ENCODE measurements at places on chromosomes 13 and 19.

GRCh38 chr19:31675193-31675913 is 326.1 kb upstream of the TSHZ3 start:
- peak; percentile 50 for DNase-seq

DNA sequence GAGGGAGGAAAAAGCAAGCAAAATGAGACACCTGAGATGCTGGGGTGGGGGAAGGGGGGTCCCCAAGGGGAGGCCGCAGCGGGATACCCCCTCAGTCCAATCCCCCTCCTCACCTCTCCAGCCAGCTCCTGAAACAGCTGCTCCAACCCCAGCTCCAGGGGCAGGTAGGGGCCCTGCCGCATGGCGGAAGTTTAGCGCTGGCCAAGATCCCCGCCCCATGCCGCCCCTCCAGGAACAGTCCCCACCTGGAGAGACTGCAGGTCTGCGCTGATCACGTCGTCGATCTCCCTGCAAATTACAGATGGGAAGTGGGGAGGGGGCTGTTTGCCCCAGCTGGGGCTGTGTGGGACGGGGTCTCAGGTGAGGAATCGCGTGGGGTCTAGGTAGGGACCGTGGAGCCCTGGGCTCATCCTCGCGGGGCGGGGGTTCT is 9.0 kb downstream of the CAPN12 start:
- no peak for DNase-seq

GRCh38 chr13:49000247-49000646 is 24.5 kb downstream of the FNDC3A start:
- DNase-seq, result no peak

DNA sequence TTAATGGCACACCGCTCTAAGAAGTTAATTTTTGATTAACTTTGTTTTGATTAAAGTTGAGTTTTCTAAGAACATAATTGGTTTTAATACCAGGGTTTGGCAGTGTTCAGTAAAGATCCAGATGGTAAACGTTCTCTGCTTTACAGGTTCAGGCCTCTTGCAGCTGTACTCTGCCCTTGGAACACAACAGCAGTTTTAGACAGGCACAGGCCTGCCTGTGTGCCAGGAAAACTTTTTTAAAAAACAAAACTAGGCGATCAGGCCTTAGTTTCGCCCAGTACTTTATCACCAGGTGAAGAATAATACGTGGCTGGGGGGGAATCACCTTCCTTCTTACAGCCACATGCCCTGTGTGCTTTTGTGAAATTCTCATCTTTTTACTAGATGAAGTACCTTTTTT is 38.0 kb upstream of the TEX29 start:
- no peak for DNase-seq

DNA sequence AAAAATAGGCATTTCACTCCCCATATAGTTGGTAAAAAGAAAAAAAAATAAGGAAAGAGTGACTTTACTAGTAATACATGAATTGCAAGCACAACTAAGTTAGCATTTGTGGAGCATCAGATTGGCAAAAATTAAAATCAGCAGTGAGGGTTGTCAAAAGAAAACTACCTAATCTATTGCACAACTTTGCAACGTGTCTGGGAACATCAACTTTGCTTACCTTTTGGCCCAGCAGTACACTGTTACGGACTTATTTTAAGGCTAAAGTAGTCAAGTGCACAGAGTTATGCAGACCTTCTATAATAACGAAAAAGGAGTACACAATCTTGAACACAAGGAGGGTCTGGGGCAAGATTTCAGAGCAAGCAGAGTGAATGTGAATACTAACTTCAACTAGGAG is 102.6 kb downstream of the MIPEP start:
- no peak for DNase-seq

DNA sequence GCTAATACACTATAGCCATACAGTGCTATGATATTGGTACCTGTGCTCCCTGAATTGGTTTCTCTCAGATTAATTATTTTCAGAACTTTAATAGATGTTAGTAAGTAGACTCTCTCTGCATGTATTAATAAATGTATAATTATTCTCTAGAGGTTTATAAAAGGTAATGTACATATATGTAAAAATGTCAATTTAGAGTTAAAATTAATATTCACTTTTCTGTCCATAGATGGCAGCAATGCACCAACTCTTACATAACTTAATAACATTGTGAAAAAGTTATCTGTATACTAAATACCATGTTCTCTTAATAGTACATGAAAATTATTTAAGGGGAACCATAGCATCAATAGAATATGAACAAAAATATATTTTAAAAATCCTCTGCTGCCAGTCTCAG is 515.0 kb upstream of the KLHL1 start:
- no peak for DNase-seq

DNA sequence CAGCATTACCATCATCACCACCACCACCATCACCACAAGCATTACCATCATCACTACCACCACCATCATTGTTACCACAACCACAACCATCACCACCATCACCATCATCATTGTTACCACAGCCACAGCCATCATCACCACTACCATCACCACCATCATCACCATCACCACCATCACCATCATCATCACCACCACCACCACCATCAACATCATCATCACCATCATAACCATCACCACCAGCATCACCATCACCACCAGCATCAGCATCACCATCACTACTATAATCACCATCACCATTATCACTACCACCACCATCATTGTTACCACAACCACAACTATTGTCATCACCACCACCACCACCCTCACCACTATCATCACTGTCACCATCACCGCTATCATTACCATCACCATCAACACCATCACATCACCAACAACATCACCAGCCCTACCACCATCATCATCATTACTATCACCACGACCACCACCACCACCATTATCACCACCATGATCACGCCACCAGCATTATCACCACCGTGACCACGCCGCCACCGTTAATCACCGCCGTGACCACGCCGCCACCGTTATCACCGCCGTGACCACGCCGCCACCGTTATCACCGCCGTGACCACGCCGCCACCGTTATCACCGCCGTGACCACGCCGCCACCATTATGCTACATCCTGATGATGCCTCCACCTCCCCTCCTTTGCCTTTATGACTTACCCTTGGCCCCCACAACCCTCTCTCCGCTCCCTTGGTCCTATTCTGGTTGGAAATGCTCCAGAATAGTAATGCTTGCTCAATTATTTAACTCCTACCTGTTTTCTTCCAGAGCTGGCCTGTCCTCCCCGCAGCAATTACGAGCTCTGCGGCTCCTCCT is 10.0 kb upstream of the FXYD3 start:
- DNase-seq, result no peak

GRCh38 chr19:39277598-39277997 is 9.4 kb downstream of the IFNL2 start:
- DNase-seq, result no peak

DNA sequence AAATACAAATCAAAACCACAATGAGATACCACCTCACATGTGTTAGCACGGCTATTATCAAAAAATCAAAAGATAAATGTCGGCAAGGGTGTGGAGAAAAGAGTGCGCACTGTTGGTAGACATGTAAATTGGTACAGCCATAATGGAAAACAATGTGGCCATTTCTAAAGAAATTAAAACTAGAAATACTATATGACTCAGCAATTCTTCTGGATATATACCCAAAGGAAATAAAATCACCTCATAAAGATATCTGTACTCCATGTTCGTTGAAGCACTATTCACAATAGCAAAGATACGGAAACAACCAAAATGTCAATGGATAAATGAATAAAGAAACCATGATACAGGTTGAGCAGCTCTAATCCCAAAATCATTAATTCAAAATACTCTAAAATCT is 30.8 kb downstream of the VWA8 start:
- no peak for DNase-seq

GRCh38 chr13:20711301-20712044 is 8.0 kb downstream of the IL17D start:
- DNase-seq, result no peak

GRCh38 chr13:52926971-52927370 is 78.5 kb upstream of the PCDH8 start:
- DNase-seq, result no peak

- no peak for DNase-seq
Measured at GRCh38 chr19:46384396-46384795, 29.0 kb downstream of the CCDC8 start.

DNA sequence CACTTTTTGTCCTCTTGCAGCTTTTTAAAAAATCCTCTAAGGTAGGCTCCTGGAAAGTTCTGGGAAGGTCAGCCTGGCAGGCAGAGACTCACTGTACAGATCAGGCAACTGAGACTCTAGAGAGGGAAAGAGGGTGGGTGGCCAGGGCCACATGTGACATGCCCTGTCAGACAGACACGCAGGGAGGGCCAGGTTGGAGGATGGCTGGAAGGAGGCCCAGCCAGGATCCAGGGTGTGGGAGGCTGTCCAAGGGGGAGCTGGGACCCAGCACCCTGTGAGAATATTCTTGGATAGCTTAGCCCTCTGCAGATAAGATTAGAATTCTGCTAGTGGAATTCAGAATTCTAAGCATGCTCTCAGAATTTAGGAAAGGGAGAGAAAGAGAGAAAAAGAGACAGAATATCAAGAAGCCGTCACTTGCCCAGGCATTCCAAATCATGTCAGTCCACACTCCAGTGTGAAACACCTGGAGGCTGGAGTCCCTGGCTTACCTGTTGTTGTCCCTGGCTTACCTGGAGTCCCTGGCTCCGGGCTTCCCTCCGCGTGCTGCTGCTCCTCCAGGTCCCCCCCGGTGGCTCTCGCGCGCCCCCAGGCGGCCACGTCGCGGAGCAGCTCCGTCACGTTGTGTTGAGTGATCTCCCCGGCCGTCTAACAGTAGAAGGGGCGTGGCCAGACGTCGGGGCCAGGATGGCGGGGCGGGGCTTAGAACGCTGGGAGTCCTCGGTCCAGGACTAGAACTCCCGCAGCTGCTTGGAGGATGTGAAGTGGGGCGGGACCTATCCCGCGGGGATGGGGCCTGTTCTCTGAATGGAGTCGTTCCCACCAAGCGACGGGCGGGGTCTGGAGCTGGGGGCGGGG is 2.8 kb upstream of the TNNI3 start:
- peak; percentile 46 for DNase-seq

GRCh38 chr19:13441810-13442512 is 64.3 kb downstream of the CACNA1A start:
- peak; percentile 6 for DNase-seq

DNA sequence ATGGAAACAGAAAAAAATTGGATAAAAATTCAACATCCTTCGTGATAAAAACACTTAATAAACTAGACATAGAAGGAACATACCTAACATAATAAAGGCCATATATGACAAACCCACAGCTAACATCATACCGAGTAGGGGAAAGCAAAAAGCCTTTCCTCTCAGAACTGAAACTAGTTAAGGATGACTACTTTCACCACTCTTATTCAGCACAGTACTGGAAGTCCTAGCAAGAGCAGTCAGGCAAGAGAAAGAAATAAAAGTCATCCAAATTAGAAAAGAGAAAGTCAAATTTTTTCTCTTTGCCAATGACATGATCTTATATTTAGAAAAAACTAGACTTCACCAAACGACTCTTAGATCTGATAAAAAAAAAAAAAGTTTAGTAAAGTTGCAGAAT is 25.8 kb upstream of the SLC7A9 start:
- DNase-seq, result no peak

GRCh38 chr13:51881296-51881695 is 19.5 kb downstream of the CCDC70 start:
- DNase-seq, result no peak

DNA sequence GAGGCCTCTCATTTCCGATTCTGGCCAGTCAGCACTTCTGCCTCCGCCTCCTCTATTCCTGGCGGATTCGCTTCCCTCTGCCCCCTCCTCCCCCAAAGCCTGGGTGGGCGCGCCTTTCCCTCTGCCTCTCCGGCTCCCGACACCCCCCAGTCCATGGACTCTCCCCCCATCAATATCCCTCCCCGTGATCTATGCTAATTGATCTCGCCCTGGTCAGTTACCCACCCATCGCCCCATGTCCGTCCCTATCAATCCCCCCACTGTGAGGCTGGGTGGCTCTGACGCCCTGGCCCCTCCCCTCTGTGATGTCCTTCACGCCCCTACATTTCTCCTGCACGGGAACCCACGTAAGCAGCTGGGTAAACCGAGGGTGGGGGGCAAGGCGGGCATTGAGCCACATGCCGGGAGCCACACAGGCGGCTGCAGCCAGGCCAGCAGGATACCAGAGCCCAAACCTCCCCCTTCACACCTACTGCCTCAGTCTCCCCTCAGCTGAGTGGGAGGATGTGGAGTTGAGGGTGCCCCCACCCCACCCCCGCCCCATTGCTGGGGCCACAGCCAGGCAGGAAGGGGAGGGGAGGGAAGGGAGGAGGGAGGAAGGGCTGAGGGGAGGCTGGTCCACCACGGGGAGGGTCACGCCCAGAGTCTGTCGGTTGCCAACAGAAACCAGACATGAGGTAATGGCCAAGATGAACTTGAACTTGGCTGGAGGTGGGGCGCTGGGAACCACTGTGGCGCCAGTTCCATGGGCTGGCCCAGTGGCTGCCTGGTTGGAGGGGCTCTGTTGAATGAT is 21.0 kb downstream of the SMIM24 start:
- DNase-seq, result peak; percentile 39

- no peak for DNase-seq
Measured at GRCh38 chr19:55188625-55189024, 8.5 kb upstream of the SYT5 start.

GRCh38 chr19:7440188-7440975 is 48.5 kb downstream of the PEX11G start:
- DNase-seq, result no peak

GRCh38 chr19:2511991-2512390 is 36.1 kb downstream of the GADD45B start:
- no peak for DNase-seq

GRCh38 chr19:55579766-55580621 is 654 bp downstream of the ZNF579 start:
- DNase-seq, result no peak

GRCh38 chr13:26602783-26603182 is 45.3 kb downstream of the WASF3 start:
- DNase-seq, result no peak

DNA sequence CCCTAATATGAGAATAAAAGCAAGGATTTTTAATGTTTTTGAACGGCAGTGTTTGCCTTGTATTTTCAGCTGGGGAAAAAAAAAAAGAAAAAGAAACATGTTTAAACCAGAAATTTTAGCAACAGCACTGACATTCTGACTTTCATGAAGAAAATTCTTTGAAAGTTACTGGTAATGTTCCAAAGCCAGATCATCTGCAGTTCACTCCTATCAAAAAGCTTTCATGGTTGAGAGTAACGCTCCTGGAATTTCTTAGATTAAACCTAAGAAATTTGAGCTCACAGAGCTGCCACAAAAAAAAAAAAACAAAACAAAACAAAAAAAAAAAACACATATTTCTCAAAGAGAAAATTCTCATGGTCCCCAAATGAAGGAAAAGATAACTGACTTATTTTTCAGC is 1106.7 kb downstream of the EFNB2 start:
- no peak for DNase-seq

DNA sequence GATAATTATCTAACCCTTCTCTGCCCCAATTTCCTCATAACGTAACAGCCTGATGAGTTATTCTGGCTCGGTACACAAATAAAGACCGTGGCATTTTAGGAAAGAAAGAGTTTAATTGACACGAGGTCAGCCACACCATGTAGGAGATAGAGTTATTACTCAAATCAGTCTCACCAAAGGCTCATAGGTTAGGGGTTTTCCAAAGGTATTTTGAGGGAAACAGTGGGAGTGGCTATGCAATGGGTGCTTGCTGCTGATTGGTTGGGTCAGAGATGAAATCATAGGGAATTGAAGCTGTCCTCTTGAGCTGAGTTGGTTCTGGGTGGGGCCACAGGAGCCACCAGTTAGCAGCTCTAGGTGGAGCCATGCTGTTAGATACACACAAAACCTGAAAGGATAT is 137.5 kb downstream of the FREM2 start:
- DNase-seq, result no peak
